ENCODE measurements at places on chromosomes 3 and 15.
A peak's percentile ranks its signal among the peaks of the same experiment; 100 is the strongest.

DNA sequence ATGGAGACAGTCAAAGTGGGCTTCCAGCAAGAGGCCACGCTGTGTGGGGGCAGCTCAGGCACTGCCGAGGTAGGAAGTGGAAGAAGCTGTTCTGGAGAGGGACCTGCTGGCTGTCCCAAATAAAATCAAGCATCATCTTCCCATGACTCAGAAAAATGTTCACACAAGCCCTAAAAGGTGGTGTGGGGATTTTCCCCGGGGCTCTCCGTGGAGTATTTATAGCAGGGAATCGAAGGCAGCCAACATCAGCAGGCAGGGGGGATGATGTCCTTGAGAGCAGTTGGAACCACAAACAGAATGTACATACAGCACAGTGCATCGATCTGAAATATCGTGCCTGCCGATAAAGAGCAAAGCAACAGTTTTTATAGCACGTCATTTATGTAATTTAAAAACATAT lies 27.6 kb downstream of the PRR23E start:
- DNase-seq: no peak

DNA sequence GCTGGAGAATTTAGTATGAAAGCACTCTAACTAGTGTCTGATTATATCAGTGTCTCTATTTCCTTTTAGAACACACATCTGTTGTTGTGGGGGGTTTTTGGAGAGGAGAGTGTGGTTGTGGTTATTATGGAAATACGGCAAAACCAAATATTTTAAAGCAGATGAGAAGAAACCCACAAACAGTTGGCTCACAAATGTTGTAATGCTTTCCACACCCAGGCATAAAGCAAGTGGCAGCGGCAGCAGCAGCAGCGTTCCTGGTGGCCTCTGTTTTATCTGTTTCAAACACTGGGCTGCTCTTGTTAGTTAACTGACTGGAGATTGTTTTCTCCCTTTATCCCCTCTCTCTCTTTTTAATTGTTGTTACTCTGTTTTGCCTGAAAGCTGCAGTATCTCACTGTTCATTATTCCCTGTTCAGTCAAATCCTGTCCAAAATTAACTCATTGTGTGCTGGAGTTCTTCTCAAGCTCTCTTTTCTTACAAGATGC lies 1045.5 kb upstream of the NR2F2 start:
- peak; percentile 24 for DNase-seq

DNA sequence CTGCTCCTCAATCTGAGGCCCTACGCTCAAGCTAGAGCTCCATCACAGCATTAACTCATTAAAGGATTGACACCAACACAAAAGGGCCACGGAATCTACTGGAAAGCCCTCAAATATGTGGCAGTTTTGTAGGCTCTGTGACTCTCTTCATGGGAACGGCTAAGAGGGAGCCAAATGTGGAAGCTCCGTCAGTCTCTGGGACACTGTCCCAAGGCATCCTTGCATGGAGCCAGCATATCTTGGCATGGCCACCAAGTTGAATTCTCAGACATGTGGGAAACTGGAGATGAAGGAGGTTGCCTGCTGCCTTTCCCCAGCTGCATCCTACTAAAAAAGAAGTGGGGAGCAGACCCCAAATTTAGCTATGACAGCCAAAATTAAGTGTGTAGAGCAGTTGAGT lies 296.9 kb downstream of the NTRK3 start:
- DNase-seq: no peak

- peak; percentile 85 for DNase-seq
Observed at GRCh38 chr15:56245871-56246814, 2.5 kb upstream of the RFX7 start.

DNA sequence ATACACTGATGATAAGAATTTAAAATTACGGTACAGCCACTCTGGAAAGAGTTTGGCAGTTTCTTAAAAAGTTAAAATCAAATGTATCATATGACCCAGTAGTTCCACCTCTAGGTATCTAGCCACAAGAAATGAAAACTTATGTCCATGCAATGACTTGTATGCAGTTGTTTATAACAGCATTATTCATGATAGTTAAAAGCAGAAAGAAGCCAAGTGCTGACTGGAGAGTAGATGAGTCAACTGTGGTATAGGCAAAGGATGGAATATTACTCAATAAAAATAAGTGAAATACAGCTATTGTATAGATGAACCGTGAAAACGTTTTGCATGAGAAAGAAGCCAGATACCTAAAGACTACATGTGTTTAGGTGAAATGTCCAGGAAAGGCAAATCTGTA lies 14.8 kb downstream of the GPR87 start:
- no peak for DNase-seq

GRCh38 chr3:30299674-30300385 lies 306.6 kb upstream of the TGFBR2 start:
- no peak for DNase-seq

- DNase-seq: no peak
Observed at GRCh38 chr3:46866032-46866595, 2.9 kb upstream of the MYL3 start.

GRCh38 chr3:12983319-12983718 lies 89.9 kb downstream of the IQSEC1 start:
- no peak for DNase-seq

DNA sequence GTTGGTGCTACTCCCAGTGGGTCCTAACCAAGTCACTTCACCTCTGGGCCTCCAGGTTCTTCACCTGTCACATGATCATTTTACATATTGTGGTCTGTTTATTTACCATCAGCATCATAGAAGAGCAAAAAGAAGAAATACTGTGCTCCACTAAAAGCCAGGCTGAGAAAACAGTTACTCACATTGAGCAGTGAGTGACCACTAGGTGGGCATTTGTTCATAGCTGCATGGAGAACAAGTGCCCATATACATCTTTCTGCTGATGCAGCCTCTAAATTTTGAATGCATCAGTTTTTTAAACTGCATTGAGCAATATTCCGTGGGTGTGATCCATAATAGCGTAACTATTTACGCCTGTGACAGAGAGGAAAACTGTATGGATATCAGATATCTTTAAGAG lies 76.2 kb downstream of the DCUN1D1 start:
- no peak for DNase-seq

GRCh38 chr3:134307425-134307824 lies 56.8 kb upstream of the RYK start:
- DNase-seq: no peak

DNA sequence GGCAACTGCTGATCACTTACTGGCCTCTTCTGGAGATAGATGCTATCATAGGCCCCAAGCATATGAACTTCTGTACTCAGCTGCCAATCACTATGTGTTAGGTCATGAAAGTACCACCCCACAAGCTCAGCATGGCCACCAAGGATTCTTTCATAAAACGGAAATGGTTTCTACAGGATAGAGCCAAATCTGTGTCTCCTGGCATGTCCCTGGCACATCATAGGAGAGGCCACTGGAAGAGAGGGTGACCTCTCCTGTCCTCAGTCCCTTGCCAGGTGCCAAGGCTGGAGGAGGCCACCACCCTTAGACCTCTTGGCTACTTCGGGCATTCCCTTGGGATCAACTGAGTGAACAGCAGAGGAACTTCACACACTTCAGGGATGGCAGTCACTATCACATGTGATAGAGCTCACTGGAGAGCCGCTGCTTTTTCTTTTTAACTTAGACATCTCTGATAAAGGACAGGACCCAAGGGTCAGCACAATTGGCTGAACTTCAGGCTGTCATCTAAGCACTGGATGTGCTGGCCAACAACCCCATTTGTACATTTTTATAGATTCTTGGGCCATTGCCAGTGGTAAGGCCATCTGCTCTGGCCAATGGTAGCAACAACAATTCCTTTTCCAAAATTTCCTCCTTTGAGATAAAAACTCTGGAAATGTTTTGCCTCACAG lies 425.2 kb downstream of the SQOR start:
- no peak for DNase-seq

DNA sequence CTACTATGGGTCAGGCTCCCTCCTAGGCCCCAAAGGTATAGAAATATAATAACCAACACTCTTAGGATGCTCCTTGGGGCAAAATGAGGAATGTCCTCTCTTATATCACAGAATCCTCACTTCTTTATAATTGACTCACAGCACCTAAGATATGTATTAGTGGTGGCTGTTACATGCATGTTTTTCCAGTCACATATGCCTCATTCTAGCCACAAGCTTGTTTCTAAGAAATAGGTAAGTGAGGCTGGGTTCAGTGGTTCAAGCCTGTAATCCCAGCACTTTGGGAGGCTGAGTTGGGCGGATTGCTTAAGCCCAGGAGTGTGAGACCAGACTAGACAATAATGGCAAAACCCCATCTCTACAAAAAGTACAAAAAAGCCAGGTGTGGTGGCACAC lies 57.9 kb upstream of the PSMD6 start:
- no peak for DNase-seq

DNA sequence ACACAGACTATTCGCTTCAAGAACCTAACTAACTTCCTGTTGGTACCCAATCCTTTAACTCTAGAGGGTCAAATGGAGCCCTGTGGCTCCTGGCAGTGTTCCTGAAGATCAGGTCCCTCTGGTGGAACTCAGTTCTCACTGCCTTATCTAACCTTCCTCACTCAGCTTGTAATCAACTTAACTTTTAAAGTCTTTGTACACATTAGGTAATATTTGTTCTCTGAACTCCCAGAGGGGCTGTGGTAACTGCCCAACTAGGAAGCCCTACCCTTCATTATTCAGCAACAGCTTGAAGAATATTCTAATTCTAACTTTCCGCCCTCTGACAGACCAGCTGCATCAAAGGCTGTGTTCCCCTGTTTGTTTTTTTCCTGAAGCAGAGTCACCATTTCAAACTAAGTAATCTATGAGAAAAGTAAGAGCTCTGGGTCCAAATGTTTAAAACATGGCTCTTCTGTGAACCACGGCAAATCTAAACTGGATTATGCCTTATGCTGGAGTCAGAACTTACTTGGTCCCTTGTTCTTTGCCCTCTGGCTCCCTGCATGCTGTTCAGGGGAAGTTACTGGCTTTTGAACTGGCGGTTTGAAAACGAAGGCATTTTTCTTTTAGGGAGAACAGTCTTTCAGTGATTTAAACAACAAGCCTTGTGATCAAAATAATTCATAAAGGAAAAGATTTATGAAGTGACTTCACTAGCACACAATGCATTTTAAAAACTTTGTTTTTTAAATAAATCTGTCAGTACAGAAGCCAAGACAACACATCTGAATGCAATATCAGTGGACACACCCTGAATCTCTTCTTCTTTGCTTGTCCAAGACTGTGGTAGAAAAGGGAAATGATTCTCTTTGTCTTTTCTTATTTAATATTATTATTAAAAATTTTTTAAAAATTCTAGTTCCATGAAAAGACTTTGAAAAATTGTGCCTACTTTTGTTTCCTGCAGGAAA lies 365.6 kb downstream of the TIGIT start:
- no peak for DNase-seq

GRCh38 chr3:196237203-196237602 lies 20.9 kb downstream of the SLC51A start:
- DNase-seq: no peak

DNA sequence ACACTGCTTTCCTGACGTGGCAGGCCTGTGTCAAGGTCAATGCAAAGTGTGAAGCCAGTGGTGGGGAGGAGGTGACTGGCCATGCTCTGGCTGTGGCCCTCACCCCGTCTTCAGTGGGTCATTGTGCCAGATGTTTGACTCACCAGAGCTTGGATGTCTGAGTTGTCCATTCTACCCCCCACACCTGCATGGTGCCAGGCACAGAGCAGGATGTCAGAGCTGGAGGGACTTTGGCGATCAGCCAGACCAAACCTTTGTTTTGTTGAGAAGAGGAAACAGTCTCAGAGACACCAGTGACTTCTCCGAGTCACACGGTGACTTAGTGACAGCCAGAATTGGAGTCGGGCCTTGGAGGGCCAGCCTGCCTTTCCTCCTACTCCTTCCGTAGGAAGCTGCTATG lies 49.5 kb downstream of the SMAD6 start:
- no peak for DNase-seq

DNA sequence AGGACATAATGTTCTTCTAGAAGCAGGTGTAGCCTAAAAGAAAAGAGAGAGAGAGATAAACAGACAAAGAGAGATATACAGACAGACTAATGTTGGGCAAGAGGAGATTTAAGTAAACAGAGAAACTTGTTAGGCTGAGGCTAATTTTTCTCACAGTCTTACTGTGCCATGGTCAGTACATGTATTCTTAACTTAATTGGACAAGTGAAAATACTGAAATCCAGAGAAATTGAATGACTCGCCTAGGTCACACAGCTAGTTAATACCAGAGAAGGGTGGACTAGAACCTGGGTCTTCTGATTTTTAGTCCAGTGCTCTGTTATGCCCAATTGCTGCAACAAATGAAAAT lies 6.7 kb upstream of the ZNF609 start:
- DNase-seq: no peak

DNA sequence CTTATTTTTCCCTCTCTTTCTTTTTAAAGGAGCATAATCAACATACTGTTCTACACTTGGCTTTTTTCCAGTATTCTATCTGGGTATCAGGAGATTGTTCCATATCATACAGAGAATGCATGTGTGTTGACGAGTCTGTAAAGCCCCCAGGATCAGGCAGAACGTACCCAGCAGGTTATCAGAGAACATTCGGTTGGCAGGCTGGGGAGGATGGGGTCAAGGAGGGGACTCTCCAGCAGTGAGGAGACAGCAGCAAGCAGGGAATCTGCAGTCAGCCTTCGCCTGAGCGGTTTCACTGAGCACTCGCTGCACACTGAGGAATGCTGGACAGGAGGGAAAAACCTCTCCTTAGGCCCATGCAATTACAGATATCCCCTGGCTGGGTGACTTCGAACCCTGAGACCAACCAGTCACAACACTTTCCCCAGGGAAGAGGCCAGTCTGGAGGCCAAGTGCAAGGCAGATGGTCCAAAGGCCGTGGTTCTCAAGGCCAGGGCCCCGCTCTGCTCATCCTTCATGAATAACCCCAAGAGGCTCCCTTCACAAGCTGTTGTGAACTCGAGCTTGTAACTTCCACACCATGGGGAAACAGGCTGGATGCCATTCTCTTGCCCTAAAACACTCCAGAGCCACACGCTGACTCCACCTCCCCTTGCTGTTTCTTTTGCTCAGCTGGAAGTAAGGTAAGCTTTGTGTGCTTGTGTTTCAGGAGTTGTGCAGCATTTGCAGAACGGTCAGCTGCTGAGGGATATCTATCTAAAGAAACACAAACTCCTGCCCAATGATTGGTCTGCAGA lies 60.1 kb downstream of the PXYLP1 start:
- no peak for DNase-seq

- DNase-seq: peak; percentile 22
Observed at GRCh38 chr3:139358841-139359562, 15.2 kb downstream of the MRPS22 start.

DNA sequence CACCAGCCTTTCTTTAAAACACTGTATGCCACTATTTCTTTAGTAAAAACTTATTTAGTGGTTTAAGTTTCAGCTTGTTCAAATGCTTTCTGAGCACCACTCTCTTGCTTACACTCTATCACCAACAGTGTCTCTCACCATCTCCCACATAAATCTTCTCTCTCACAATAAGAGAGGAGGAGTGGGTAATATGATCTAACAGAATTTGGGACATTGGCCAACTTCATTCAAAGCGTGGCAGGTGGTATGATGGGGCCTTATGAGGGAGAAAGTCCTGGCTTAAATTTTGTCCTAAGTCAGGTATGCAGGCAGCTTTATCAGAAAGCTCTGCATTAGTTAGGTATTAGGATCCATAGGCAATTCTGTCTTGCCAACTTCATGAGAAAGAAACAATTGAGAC lies 1132.5 kb downstream of the TUSC7 start:
- DNase-seq: no peak
